Substantia nigra (tissue), 51 donors: ENCODE measurements at places on chromosomes 5 and 9.

GRCh38 chr9:127203681-127204327 lies 60.8 kb upstream of the GARNL3 start:
- no peak for DNase-seq

DNA sequence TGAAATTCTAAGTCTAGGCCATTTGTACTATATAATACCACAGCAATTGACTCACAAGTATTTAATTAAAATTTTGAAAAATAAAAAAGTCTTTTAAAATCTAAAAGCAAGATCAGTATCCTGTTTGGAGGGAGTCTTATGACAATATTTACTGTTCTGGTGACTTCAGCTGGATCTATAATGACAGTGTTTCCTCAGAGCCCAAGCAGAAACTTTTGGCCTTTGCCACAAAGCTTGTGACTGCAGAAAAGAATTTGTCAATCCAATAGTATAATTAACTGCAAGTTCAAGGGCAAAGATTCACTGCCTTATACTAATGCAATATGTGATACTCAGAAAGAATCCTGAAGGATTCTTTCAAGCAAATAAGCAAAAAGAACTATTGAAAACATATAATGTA lies 49.6 kb upstream of the RAPGEF6 start:
- no peak for DNase-seq

- no peak for DNase-seq
These were observed 156.4 kb downstream of the FAM174A start for GRCh38 chr5:100691548-100691947.

DNA sequence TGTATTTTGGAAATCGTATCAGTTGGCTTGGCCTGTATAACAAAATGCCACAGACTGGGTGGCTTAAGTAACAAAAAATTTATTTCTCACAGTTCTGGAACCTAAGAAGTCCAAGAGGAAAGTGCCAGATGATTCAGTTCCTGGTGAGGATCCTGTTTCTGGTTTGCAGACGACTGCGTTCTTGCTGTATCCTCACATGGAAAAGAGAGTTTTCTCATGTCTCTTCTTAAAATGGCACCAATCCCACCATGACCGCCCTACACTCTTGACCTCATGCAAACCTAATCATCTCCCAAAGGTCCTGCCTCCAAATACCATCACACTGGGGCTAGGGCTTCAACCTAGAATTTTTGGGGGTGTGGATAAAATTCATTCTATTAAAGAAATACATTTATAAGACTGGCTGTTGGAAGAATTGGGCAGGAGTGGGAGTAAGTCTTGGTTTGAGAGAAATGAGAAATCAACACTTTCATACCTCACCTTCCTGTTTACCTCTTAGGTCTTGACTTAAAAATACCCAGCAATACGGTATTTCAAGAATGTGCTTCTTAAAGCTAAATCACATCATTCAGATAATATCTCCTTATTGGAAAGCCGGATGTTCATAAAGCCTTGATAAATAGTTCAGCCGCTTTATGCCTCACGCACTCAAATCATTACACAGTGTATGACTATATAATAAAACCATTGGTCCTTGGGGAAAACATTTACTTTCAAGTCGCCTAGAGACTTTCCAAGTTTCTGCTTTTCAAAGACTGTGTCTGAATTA lies 28.7 kb downstream of the PTTG1 start:
- DNase-seq, result no peak

GRCh38 chr9:86765746-86766430 lies 181.4 kb downstream of the GAS1 start:
- no peak for DNase-seq

GRCh38 chr9:76180541-76180940 lies 213.7 kb downstream of the RFK start:
- DNase-seq, result no peak

DNA sequence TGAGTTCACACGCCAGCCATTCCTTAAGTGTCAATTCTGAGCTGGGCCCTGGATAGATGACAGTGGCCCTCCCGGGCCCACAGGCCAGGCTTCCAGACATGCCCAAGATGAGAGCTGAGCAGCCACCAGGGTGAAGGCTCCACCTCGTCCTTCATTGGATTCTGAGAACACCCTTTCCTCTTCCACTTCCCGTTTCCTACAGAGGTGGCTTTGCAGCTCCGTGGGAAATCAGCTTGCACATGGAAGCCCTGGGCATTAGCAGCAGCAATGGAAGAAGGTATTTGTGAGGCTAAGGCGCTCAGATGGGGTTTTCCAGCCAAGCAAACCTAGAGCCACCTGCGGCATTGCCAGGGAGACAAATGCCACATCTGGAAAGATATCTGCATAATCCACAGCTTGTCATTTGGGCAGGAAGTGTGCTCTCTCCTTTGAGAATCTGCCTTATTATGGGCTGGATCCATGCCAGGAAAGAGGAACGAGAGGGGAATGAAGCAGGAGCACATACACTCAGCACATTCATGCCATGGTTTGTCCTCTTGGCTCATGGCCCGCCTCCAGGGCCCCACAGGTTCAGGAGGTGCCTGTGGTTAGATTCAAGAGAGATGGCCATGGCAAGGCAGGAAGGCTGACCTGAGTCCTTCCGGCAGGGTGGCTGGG lies 34.1 kb downstream of the CFAP77 start:
- no peak for DNase-seq

DNA sequence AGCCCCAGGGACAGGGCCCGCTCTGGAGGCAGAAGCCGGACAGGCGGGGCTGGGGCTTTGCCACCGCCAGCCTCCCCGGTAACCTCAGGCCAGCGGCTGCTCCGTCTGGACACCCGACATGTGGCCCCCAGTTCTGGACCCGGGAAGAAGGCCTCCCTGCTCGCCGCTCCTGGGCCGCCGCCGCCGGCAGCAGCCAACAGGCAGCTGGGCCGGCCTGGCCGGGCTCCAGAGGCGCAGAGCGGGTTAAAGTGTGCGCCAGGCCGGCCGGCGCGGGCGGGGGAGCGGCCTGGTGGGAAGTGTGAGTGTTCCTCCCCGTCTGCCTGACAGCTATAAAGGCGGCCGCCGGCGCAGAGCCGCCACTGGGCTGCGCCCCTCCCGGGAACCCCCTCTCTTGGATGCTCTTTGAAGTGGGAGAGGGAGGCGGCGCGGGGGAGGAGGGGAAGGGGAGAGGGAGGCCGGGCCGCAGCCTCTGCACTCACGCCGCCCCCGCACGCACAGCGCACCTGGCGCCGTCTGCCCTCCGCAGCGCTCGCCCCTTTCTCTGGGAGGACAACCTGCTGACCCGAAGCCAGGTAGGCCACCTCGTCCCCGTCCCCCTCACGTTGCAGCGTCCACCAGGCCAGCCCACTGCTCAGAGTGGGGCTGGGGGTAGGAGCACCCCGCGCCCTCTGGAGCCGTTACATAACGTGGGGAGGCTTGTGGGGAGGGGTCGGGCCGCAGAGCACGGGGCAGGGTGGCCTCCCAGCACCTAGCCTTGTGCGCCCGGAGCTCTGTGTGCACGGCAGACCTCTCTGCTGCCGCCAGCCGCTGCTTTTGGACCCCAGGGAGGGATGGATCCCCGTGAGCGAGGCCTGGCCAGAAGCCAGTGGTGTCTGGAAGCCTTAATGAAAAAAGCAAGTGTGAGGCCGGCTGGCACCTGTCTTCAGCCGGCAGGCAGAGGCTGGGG lies at the start of gene ADAMTSL2:
Gene ADAMTSL2 (plus strand): TSS at position 359 of the 946 bp plus-strand sequence. CDS start 2,009 bp downstream, outside the sequence.
- DNase-seq, result peak; percentile 83

DNA sequence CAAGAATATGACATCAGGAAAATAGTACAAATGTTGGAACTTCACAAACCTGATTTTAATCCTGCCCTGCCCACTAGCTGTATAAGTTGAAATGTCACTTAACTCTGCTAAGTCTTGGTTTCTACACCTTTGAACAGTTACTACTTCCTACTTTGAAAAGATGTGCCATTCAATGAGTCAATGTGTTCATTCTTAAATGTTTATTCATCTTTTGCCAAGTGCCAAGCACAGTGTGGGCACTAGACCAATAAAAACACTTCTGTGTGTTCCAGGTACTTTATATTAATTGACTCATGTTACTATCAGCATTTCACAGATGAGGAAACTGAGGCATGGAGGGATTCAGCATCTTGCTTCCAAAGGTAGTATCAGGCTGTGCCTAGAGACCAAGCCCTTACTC lies 12.8 kb downstream of the PDCL start:
- no peak for DNase-seq

DNA sequence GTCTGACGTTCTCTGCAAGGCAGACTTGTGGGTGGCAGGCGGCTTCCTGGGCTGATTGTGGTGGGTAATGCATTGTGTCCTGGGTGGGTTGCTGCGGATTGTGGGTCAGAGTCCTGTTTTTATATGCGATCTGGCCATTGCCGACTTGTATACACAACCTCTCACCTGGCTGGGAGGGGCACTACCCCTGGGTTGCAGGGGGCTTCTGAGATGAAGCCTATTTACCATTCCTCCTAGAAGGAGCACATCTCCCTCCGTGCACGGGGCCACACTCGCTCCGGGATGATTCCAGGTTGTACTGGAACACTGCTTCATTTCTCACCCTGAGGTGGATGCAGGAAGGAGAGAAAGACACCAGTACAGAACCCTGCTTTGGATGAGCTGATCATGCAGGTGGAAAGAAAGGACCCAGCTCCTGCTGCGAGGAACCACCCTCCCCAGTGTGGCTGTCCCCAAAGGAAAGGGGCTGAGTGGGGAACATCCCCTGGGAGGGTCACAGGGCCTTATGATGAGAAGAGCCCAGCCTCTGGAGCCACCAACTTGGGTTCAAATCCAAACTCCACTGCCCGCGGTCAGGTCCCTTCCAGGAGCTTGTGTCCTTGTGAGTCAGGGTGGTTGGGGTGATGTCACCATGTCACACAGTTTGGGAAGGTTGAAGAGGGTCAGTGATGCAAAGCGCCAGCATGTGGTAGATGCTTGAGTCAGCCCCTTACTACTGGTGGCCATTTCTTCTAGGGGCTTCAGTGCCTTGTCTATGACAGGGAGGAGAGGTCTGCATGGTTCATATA lies 151.8 kb upstream of the COL5A1 start:
- no peak for DNase-seq

GRCh38 chr5:172756764-172757393 lies 14.1 kb downstream of the DUSP1 start:
- no peak for DNase-seq

- DNase-seq, result no peak
These were observed 73.4 kb downstream of the ANGPTL2 start for GRCh38 chr9:127049044-127049443.

- no peak for DNase-seq
These were observed at the start of gene MYOT for GRCh38 chr5:137867664-137868063. TSS of gene MYOT (plus strand) at chr5:137867860. CDS start at chr5:137870652, 2,792 bp downstream.

- no peak for DNase-seq
These were observed 117.7 kb downstream of the MARCHF3 start for GRCh38 chr5:126912616-126913200.

GRCh38 chr9:97615439-97616072 lies 17.6 kb downstream of the TSTD2 start:
- DNase-seq, result no peak
